ENCODE measurements at places on chromosomes 12 and 14.
A peak's percentile ranks its signal among the peaks of the same experiment; 100 is the strongest.

DNA sequence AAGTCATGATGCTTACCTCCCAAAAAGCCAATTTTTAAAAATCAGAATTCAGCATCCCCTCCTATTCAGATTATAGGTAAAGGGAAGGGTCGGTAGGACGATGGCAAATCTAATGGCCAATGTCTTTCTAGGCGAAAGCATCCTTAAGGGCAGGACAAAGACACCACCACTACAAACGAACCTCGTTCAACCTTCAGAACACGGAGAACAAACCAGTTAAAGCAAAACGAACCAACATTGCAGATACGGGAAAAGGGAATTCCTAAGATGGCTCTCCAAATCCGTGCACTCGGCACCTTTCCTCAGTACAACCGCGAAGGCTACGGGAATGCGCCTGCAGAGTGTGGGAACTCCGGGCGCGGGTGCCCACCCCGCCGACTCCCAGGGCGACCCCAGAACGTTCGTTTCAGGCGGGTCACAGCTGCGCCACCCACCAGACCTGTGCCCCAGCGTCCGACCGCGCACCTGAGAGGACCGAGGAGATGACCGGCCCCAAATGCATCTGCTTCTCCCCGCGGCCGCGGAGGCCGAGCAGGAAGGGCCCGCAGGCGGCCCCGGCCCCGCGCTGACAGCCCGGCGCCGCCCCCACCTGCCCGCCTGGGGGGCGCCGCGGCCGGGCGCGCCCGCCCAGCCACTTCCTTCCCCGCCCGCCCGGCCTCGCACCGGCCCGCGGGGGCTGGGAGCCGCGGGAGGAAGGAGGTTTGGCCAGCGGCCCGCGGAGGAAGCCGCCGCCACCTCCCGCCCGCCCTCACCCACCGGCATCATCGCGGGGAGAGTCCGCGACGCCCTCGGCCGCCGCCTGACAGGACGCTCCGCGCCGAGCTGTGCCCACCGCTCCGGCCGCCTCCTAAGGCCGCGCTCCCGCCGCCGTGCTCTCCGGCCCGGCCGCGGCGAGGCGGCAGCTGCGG, 578 bp downstream of the PPP1R13B start:
- no peak for DNase-seq

GRCh38 chr14:85221832-85222231, 308.1 kb upstream of the FLRT2 start:
- no peak for DNase-seq

DNA sequence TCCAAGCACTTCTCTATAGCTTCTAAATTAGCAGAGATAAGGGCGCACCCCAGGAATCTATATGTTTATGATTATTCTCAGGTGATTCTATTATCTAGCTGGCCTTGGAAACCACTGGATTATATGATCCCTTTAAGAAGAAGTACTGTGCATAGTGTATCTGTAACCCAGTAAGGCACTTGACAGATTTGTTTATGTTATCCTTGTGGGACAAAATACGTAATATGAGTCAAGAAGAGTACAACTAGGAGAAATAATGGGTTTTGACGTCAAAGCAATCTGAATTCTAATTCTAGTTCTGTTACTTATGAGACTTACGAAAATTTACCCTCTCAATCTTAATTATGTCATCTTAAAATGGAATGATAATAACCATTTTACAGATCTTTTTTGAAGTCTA, 259.6 kb upstream of the NAV3 start:
- DNase-seq = no peak

DNA sequence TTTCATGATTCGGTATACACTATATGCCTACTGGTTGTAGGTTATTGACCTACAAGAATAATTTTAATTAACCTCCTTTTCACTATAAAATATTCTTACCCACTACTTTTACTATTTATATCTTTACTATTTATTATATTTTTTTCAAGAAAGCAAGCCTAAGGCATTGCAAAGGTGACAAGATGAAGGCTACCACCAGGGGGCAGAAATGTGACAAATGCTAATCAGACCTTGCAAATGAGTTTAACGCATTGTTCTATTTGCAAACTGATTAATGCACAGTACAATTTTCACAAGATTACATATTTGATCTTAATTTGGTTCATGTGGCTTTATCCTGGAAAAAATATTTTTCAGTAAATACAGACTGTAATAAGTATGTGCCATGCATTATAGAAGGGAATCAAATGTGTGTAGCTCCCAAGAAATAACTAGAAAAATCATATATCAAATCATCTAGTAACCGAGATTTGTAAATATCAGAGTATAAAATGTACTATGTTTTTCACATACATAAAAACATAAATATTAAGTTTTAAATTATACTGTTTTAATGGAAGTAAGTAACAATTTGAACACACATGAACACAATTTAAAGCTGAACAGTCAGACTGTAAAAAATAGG, 107.0 kb downstream of the ADAMTS20 start:
- peak; percentile 47 for DNase-seq
